ENCODE measurements at places on chromosomes 16 and 17.

GRCh38 chr17:7740481-7741001 is 23.0 kb downstream of the DNAH2 start:
- no peak for DNase-seq

DNA sequence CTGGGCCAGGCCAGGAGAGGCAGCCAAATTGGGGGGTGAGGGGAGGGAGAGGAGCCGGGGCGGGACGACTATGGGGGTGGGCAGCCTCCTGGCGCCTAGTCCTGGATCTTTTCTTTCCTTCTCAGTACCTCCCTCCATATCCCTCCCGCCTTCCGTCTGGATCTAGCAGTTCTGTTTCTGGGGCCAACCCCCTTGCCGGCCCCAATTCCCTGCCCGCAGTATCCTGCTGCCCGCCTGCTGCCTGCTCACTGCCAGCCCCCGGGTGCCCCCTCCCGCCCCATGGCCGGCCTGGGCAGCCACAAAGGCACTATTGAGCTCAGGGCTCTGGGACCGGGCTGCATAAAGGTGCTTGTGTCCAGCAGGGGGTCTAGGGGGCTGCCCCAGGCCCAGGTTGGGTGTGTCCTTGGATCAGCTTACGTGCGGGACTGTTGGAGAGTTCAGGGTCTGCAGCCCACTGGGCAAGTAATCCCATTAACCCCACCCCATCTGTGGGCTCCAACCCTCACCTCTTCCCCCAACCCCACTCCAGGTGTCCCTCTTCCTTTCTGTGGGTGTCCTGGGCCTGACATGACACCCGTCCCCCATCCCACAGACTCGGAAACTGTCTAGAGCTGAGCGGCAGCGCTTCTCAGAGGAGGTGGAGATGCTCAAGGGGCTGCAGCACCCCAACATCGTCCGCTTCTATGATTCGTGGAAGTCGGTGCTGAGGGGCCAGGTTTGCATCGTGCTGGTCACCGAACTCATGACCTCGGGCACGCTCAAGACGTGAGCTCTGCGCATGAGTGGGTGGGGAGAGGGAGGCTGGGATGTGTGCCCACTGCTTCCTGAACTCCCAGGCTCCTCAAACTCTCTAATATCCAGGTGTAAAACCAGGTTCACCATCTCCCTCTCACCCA is 2.0 kb downstream of the WNK4 start:
- no peak for DNase-seq

GRCh38 chr17:49515196-49515770 is 20.2 kb downstream of the NGFR start:
- no peak for DNase-seq

- no peak for DNase-seq
Measured at GRCh38 chr17:2705263-2705662, 6.3 kb downstream of the CLUH start.

- no peak for DNase-seq
Measured at GRCh38 chr16:82004601-82005000, 6.7 kb downstream of the SDR42E1 start.

DNA sequence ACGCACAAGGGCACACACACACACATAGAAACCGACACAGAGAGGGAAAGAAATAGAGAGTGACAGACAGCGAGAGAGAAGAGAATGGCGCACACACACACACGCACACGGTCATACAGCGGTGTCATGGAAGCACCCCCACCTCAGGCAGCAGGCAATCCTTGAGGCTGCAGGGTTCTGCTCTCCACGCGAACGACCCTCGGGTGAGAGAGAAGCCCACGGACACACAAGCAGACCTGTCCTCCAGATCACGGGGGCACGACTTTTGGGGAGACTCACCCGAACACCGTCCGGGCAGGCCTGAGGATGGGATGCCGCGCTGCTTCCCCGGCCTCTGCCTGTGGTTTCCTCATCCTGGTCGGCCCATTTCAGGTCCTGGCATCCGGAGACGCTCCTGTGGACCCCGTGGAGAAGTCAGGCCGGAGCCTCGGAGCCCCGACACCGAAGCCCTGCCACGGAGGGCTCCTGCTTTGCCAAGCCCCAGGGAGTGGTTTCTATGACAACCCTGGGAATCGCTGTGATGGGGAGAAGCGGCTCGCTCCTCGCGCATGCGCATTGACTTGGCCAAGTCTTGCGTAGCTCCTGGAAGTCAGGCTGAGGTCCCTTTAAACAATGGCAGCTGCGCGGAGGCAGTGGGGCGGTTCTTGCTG is 118.2 kb upstream of the KCNJ18 start:
- peak; percentile 14 for DNase-seq

DNA sequence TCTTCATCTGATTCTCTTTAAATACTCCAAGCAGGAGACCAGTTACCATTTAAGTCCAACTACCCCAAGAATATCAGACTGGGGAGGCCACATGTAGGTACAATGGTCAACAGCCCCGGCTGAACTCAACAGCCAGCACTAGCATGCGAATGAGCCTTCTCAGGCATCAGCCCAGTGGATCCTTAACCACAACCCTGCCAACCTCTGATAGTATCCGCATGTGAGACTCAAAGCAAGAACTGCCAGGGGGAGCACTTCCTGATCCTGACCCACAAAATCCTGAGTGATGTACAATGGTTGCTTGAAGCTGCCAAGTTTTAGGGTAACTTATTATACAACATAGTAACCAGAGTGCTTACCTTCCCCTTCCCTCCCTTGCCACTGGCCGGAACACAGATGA is 4.0 kb downstream of the PYY start:
- DNase-seq: no peak

- no peak for DNase-seq
Measured at GRCh38 chr17:36506831-36507230, 20.4 kb downstream of the ZNHIT3 start.

- DNase-seq: no peak
Measured at GRCh38 chr16:78443542-78444364, 344.3 kb downstream of the WWOX start.

DNA sequence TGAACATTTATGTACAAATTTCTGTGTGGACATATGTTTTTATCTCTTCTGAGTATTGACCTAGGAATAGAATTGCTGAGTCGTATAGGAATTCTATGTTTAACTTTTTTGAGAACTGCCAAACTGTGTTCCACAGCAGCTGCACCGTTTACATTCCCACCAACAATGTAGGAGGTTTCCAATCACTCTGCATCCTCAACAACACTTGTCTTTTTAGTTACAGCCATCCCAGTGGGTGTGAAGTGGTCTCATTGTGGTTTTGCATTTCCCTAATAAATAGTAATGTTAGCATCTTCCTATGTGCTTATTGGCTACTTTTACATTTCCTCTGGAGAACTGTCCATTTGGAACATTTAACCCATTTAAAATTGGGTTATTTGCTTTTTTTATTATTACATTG is 36.6 kb upstream of the NACA2 start:
- DNase-seq: no peak

DNA sequence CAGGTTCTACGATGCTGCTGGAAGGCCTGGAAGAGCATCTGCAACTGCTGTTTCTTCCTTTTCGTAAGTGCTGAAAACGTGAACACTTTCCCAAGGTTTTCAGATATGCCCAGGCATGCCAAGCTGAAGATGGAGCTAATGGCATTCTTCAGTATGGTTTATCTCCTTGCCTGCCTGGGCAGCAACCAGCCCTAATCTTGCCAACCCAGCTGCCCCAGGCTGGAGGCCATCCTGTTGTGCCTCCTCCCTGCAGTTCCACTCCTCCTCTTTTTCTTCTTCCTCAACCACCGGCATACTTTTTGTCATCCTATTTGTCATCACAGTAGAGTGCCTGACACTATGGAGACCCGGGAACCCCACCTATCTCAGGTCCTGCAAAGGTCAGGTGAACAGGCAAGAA is 1849.3 kb downstream of the TP53TG3F start:
- DNase-seq: no peak

- DNase-seq: no peak
Measured at GRCh38 chr17:19904924-19905323, 37.2 kb upstream of the ULK2 start.

DNA sequence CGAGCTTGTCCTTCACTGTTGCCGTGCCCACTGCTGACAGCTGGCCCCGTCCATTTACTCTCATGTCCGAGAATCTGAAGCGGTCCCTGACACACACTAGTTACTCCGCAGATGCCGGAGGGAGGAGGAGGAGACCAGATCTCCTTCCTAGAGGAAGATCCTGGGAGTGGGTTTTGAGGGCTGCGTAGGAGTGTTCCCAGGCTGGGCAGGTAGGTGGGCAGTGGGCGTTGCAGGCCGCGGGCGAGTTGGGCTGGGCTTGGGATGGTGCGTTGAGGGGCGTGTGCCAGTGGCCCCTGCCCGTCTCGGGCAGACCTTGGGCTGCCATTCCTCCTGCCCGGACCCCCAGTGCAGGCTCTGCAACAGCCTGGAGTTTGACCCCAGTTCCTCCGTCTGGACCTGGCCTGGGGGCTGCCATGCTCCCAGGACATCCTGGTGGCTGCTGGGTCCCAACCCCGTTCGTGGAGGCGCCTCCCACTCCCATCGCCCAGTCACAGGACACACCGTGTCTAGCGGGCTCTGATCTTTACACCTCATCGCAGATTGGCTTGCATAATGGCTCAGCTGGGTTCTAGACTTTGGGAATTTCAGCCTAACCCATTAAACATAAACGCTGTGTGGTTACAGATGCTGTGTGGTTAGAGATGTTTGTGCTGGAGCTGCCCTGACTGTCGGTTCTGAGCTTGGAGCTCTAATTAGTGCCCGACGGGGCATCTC is 22.8 kb downstream of the CACNA1H start:
- DNase-seq: no peak

DNA sequence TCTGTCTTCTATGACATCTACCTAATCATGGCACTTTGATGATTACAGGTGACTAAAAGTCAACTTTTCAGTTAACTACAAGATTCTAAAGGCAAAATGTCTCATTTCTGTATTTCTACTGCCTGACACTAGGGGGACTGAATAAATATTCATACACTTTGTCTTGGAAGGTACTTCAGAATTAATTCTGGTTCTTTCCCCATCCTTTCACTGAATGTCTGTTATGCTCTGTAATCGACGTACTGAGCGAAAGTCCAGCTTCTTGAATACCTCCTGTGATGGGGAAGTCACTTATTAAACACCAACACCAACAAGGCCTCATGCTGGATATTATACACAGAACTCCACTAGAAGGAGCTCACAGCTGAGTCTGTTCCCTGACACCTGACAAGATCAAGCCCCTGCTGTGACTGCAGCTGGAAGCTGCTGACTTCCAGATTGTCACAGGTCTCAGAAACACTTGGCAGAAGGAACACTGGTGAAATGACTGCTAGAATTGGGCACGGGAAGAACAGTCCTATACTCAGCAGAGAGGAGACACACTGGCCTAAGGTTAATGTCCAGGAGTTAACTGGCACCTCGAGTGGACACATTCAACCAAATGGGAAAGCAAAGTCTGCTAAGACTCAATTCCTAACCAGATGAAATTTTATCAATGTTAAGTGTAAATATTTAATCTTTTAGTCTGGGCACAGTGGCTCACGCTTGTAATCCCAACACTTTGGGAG is 31.9 kb downstream of the CMC2 start:
- DNase-seq: no peak

- DNase-seq: no peak
Measured at GRCh38 chr17:77749989-77750388, 208.5 kb upstream of the TNRC6C start.

DNA sequence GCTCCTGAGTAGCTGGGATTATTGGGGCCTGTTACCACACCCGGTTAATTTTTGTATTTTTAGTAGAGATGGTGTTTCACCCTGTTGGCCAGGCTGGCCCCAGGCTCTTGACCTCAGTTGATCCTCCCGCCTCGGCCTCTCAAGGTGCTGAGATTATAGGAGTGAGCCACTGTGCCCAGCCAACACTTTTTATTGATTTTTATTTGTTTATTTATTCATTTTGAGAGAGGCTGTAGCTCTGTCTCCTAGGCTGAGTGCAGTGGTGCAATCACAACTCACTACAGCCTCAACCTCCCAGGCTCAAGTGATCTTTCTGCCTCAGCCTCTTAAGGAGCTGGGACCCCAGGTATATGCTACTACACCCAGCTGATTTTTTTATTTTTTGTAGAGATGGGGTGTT is 54.7 kb downstream of the TNRC6A start:
- no peak for DNase-seq

- DNase-seq: peak; percentile 87
Measured at GRCh38 chr17:40358323-40359038, 6.1 kb downstream of the GJD3 start.

GRCh38 chr17:28552176-28552999 is at the start of gene UNC119:
Gene UNC119, minus strand, starts transcription at chr17:28552624. Its CDS starts 67 bp downstream, at chr17:28552557.
- peak; percentile 70 for DNase-seq

- no peak for DNase-seq
Measured at GRCh38 chr16:70778901-70779309, 22.1 kb downstream of the VAC14 start.

GRCh38 chr16:67667453-67667816 is 821 bp downstream of the C16orf86 start:
- DNase-seq: no peak

- DNase-seq: no peak
Measured at GRCh38 chr16:56777482-56777881, 47.6 kb downstream of the NUP93 start.

GRCh38 chr16:19232988-19233387 is 52.5 kb upstream of the CLEC19A start:
- DNase-seq: no peak

GRCh38 chr17:76830987-76831715 is 37.1 kb upstream of the MGAT5B start:
- DNase-seq: no peak

GRCh38 chr17:82006468-82007227 is 16.0 kb downstream of the CENPX start:
- no peak for DNase-seq

- DNase-seq: no peak
Measured at GRCh38 chr17:76123749-76124581, 17.1 kb downstream of the FOXJ1 start.

DNA sequence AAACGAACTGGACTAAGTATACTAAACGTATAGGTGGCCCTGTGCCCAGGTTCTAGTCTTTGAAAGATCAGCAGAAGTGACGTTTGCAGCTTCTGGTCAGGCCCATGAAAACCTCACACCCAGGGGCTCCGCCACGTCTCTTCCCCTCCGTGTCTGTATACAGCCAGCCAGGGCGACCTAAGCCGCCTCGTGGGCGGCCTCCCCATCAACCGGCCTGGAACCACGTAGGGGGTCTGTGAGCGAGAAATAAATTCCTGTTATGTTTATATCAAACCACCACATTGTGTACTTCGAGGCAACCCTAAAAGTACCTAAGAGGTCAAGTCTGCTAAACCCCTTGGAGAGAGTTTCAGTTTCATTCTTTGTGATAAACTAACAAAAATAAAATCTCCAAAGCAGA is 6.8 kb downstream of the TK1 start:
- no peak for DNase-seq

DNA sequence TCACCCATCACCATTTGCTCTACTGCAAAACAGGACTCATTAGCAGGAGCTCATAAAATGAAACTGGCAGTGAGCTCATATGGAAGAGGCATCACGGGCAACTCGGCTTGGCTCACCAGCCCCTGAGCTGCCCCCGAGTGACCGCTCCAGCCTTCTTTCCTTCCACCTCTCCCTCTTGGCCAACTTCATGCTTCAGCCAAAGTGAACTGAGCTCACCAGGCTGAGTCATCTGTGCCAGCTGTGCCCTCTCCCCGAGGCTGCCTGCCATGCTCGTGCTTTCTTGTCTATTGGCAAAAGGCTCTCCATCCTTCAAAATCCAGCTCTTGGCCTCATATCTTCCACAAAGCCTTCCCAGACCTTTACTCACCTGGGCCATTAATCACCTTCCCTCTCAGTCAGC is 391.4 kb downstream of the WWOX start:
- DNase-seq: no peak

Measured in effector CD4-positive, alpha-beta T cell (primary cell).